OCI-LY7 (cell line): ENCODE measurements at places on chromosomes 4 and X.

DNA sequence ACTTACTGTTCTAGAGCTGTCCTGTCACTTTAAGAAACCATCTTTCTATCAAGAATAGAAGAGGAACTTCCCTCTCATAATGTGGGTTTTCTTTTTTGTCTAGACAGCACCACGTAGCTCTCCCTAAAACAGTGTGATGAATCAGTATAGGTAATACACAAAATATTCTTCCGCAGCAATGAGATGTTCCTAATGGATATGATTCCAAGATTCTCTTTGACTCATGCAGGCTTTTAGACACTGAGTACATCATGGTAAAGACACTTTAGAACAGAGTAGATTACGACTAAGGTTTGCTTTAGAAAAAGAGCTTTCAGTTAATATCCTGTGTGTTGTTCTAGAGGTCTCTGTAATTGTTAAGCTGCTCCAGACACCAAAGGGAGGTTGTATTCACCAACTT lies 69.8 kb downstream of the PTTG2 start:
- DNase-seq = no peak

DNA sequence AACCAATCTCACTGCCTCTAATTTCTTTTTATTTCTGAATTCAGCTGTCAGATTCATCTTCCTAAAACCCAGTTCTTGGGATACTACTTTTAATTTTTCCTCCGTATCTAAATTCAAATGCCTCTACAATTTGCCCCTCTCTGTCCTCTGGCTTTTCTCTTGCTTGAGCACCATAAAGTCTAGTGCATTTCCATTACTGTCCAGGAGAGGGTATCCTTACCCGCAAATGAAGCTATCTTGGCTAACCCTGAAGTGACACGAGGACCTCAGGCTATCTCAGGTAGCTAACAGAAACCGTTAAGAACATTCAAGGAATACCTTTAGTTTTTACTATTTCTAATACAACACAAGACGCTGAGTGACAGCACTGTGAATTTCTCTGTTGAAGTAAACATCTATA lies 49.4 kb upstream of the PRR32 start:
- peak; percentile 3 for DNase-seq

DNA sequence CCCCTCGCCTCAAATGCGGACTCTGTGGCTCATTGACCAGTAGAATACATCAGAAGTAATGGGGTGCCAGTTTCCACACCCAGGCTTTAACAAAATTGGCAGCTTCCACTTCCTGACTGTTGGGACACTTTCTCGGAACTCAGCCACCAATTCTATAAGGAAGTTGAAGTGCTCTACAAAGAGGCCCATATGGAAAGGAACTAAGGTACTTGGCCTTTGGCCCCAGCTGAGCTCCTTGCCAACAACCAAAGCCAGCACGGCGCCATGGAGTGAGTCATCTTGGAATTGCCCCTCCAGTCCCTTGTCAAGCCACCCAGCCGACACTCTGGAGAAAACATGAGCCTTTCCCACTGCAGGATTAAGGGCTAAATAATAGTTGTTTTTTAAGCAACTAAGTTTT lies 262.2 kb upstream of the INTU start:
- no peak for DNase-seq

DNA sequence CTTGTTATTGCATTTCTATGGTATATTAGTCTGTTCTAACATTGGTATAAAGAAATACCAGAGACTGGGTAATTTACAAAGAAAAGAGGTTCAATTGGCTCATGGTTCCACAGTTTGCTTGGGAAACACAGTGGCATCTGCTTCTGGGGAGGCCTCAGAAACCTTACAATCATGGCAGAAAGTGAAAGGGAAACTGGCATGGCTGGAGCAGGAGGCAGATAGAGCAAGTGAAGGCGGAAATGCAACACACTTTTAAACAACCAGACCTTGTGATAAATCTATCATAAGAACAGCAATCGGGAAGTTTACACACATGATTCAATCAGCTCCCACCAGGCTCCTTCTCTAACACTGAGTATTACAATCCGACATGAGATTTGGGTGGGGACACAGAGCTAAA lies 346.6 kb upstream of the GNPDA2 start:
- no peak for DNase-seq

DNA sequence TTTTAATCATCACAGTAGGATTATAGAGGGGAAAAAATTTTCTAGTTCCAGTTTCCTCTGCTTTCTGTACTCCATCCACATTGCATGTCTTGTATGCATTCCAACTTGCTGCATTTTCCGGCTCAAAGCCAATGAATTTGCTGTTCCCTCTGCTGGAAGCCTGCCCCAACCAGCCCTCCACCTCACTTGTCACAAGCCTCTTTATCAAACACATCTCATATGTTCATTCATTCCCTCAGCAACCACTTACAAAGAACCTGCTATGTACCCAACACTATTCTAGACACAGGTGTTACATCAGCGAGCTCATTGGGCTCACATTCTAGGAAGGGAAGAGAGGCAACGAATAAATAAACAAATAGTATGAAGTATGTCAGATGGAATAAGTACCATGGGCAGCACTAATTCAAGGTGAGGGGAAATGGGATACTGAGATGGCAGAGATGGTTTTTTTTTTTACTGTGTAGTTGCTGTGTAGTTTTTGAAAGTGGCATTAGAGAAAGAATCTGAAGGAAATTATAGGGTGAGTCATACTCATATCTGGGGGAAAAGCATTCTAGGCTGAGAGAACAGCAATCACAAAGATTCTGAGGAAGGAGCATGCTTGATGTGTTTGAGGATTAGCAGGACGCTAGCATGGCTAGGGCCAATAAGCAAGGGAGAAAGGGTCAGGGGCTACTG lies 332.5 kb downstream of the PDGFC start:
- DNase-seq = no peak

- DNase-seq = peak; percentile 78
Observed at GRCh38 chr4:15729910-15730533, 27.2 kb downstream of the BST1 start.

GRCh38 chr4:115501656-115502055 lies 388.2 kb upstream of the NDST4 start:
- no peak for DNase-seq

DNA sequence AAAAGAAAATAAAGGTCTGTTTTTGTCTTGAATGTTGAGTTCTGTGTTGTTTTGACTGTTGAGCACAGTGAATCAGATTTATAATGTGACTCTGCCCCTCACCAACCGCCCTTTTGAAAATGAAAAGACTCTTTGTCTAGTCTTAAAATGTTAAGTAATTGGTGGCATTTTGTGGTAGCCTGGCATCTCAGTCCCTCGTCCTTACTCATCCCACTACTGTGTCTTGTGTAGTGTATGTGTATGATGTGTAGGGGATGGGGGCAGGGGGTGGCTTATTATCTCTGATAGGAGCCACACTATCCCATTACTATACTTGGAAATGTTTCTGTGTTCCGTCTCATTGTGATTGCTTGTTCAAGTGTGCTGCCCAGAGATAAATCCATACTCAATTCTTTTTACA lies 12.2 kb downstream of the KLHL34 start:
- no peak for DNase-seq

- no peak for DNase-seq
Observed at GRCh38 chr4:181105487-181105886, 1137.7 kb upstream of the TENM3 start.

DNA sequence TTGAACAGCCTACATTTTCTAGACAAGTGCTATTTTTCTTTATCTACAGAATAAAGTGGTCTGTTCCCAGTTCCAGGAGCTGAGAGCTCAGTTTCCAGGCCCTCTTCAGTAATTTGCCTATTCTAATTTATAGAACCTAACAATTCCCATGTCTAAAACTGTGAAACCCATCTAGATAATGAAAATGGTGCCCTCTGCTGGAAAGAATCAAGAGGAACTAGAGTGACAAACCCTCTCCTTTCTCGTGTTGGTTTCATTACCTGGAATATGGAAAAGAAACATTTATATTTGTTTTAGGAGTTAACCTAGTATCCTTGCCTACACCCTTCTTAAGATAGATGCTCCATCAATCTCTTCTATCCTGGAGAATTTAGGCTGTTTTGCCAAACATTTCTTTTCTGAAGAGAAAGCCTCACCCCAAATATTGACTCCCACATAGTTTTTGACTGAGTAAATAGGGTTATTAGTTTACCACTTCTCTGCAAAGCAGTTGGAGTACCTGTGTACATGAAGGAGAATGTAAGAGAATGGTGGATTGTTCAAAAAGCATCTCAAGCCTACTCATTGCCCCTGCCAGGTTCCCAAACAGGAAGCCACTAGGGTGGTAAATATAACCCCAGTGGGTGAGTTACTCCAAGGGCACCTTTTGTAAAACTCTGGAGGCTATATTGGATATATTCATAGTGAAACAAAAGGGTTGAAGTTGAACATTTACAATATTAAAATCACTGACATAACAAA lies 121.6 kb downstream of the RASL11B start:
- peak; percentile 67 for DNase-seq

GRCh38 chr4:91035276-91035675 lies 908.1 kb downstream of the CCSER1 start:
- DNase-seq = no peak

DNA sequence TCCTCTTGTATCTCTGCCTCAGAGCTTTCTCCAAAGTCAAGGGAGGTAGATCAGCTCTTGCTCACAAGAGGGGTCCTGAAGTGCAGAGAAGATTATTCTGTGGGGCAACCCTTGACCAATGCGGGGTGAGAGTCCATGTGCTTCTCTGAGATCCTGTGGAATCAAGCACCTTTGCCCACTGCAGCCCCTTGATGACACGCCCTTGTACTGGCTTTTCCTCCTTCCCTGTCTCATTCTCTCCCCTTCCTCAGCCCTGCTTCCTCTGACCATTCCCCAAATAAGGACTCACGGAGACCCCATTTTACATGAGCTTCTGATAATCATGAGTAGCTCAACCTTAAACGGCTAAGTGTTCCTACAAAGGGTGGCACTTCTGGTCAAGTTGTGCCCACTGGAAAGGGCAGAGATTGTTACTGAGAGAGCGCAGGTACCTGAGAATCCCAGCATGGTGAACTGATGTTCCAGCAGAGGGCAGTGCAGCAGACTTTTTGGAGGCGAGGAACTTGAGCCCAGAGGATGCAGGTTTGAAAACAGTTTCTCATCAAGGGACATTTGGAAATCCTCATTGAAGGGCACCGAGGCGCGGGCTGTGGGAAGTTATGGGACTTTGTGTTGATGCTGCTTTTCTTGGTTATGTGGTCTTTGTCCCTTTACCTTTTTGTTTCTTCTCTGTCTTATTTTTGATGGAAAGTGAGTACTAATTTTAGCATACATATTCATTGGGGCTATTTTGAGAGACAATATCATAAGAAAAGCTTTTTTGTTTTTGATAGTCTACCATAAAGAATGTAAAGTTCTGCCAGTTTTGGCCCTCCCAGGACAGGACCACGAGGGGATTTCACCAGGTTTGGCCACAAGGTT lies 201.3 kb downstream of the RBM46 start:
- DNase-seq = peak; percentile 37

- DNase-seq = no peak
Observed at GRCh38 chrX:110287605-110288004, 30.3 kb downstream of the AMMECR1 start.

GRCh38 chr4:189060104-189060503 lies 880.6 kb upstream of the FRG1 start:
- no peak for DNase-seq

- no peak for DNase-seq
Observed at GRCh38 chr4:8516061-8516573, 64.1 kb upstream of the GPR78 start.

- DNase-seq = no peak
Observed at GRCh38 chrX:134694333-134695322, 36.4 kb upstream of the PLAC1 start.

DNA sequence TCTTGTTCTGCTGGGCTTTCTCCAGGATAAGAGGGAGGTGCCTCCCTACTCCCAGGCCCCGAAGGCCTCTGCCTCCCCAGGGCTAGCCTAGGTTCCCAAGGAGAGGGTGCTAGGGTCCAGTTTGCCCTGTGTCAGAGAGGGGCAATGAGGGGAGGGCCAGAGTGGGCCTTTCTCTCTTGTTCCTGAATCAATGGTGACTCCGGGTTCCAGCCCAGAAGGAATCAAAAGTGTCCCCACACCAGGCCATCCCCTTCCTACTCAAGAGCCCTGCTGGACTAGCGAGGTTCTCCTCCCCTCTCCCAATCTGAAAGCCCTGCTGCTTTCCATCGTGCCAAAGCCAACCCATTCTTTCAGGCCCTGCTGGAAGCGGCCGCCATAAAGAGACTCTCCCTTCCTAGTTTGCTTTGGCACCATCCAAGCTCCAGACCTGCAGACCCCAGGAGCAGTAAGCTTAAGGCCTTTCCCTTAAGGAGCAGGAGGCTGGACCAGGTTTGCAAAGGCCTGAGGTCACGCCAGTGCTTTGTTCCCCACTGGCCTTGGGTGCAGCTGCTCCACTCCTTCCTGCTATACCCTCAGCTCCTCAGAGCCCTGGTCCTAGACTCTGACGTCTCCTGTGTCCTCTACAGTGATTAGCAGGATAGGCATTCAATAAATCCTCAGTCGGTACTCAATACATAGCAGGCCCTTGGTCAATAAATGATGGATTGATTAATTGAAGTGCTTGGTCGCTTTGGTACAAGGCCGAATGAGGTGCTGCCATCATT lies 10.6 kb downstream of the TSC22D3 start:
- no peak for DNase-seq

DNA sequence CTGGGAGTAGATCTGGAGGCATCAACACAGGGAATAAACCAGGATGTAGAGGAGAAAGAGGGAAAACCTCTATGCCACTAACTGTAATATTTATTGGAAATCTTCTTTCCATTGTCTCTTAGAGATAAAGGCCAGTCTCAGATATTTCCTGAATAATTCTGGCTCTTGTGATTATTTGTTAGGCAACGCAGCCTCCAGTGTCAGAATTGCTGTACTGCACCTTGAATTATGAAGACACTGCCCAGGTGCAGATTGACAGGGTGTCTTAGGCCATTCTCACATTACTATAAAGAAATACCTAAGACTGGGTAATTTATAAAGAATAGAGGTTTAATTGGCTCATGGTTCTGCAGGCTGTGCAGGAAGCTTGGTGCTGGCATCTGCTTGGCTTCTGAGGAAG lies 100.7 kb upstream of the ZDHHC15 start:
- DNase-seq = no peak

DNA sequence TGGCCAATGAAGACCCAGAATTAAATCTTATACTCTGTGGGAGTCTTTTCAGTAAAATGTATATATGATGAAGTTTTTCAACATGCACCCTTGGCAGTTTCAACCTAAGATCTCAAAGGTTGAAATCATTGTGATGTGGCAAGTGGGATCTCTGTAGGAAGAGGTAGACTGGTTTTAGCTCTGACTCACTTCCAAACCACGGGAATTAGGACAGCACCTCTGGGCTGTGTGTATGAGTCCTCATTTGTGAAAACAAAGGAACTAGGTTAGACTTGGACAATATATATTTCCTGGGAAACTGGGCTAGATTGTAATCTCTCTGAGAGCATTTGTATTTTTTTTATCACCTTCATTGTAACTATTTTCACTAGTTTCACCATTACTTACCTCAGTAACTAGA lies 333.0 kb downstream of the ADGRL3 start:
- no peak for DNase-seq

GRCh38 chr4:136742333-136742732 lies 790.0 kb downstream of the PCDH18 start:
- no peak for DNase-seq
